ENCODE measurements at places on chromosomes 11 and 22. TPM values are rescaled to one million over a fixed set of nuclear protein-coding genes. Genes with fewer than 3 reads are reported as not detected.

GRCh38 chr11:131449036-131450019 is 78.9 kb downstream of the NTM start:
- no peak for DNase-seq

DNA sequence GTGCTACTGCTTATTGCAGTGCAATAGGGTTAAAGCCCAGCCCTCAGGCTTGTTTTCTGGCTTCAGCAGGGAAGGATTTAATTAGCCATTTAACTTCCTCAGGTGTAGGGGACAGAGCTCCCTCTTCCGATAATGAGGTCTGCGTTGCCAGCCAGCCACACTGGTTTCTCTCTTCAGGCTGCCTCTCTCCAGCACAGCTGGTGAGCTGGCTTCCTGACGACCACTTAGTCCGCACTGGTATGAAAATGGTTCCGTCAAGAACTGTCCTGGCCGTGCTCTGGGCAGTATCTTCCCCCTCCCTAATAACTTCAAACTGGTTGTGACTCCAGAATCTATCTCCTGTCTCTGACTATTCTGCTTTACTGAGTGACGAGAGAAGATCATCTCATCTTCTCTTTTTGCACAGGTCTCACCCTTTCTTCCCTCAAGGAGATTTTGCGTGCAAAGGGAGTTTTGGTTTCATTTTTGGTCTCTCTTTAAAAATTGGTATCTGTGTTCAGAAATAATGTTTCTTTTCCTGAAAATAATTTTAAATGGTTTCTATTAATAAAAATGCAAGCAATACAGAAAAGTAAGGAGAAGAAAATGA is 49.2 kb downstream of the CNTN5 start:
- no peak for DNase-seq

DNA sequence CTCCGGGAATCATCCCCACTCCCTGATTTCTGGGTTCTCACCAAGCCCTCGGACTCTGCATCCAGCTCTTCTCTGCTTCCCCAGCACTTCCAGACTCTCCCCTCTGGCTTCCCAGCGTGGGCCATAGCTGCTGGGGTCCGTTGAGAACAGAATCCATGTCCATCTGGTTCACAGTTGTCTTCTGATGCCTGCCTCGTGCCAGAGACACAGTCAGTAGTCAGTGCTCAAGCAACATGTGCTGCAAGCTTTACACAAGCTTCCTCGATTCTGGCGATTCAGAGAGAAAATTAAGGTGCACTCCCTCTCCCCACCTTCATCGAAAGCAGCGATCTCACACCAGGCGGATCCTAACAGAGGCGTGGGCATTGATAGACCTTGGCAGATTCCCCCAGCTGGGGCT is 495.5 kb downstream of the TBC1D22A start:
- no peak for DNase-seq

The SYT12 gene
- under 0.01 TPM for total RNA-seq

The KLHDC7B gene
- not detected for total RNA-seq

DNA sequence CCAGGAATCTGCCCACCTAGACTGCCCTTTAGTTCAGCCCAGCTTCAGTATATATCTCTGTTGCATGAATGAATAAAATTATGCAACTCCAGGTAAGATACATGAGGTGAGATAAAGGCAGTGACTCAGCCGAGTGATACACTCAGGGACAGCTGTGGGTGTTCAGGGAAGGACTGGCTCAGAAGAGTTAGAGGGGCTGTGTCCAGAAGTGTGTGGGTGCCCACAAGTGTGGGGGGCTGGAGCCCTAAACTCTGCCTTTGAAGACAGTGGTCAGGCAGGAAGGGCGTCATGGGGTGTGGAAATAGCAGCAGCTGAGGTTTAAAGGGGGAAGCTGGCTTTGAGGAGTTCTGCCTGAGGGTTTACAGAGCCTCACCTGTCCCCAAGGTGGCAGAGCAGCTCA is 8.3 kb downstream of the FTH1 start:
- no peak for DNase-seq

- no peak for DNase-seq
Measured at GRCh38 chr11:126394036-126394435, 38.5 kb downstream of the ST3GAL4 start.

- no peak for DNase-seq
Measured at GRCh38 chr11:119100994-119101758, 477 bp downstream of the DPAGT1 start.

The GGTLC2 gene
- not detected for total RNA-seq

The CSNK1E gene
- total RNA-seq: 101 TPM
